ENCODE measurements at places on chromosomes 7 and 10.

- H3K36me3 ChIP-seq: no peaks in the 10 kb centered on the region
- H3K4me1 ChIP-seq: no peaks in the 10 kb centered on the region
- no peak overlapping the region for H3K4me3 ChIP-seq
- no peak for DNase-seq
- H3K27me3 ChIP-seq: no peaks in the 10 kb centered on the region
- H3K27ac ChIP-seq: no peak overlapping the region
Measured at GRCh38 chr7:47370461-47371042, 211.4 kb downstream of the TNS3 start.

GRCh38 chr7:147492606-147493005 is 1098.0 kb upstream of the C7orf33 start:
- H3K27ac ChIP-seq: no peak overlapping the region
- DNase-seq: no peak
- no peaks in the 10 kb centered on the region for H3K36me3 ChIP-seq
- H3K4me3 ChIP-seq: no peak overlapping the region
- H3K27me3 ChIP-seq: no peaks in the 10 kb centered on the region

GRCh38 chr10:5525561-5526341 is 990 bp downstream of the CALML3 start:
- DNase-seq: no peak
- H3K27me3 ChIP-seq: no peaks in the 10 kb centered on the region
- H3K27ac ChIP-seq: no peak overlapping the region

DNA sequence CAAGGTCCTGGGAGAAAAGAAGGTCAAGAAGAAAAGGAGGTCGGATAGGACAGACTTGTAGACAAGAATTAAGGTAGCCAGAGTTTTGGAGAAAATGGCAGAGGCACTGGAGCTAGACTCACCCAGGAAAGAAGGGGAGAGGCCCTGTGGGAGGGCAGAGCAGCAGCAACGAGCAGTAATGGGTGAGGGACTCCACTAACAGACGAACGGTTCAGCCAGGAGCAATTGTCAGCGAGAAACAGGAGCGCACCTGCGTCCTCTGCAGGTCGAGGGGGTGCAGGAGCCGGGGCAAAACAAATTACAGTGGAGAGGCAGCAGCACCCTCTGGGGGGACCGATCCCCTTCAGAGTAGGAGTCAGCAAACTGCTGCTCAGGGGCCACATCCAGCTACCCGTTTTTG is 18.5 kb upstream of the IGFBP3 start:
- H3K4me3 ChIP-seq: peak overlapping the region; percentile 44
- H3K4me1 ChIP-seq: peaks cover 17% of the 10 kb centered on the region
- H3K27ac ChIP-seq: no peak overlapping the region
- no peaks in the 10 kb centered on the region for H3K36me3 ChIP-seq

DNA sequence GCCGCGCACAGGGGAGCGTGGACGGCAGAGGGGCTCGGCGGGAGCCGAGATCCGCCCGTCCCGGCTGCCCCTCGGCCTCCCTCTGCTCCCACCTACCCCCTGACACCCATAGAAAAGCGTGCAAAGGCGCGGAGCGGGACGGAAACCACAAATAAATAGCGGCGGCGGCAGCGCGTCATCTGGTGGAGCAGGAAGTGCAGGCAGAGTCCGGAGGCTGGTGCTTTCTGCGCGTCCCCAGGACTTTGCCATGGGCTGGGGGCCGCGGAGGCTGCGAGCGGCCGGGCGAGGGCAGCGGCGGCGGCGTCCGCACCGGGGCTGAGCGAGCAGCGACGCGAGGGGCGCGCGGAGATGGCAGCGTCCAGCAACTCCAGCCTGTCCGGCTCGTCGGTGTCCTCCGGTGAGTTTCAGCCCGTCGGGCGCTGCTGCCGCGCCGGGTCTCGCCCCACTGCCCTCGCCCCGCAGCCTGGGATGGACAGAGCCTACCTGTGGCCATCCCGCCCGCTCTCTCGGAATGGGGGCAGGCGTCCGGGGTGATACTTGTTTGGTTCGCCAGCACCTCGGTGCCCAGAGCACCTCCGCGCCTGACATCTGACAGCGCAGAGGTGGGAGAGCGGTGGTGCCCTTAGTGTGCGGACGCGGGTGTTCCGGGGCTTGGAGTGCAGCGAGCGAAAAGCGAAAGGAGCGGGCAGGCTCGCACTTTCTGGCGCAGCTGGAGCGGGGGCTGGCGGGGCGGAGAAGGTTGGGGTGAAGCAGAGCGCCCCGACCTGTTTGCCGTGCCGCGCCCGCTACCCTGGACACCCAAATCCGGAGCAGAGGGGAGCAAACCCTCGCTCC is at the start of gene CHN2:
CHN2 (plus strand) TSS at position 182 of the 834 bp plus-strand sequence.
- no peaks in the 10 kb centered on the region for H3K36me3 ChIP-seq
